ENCODE measurements at places on chromosomes 3 and 15. TPM values are rescaled to one million over a fixed set of nuclear protein-coding genes. Genes with fewer than 3 reads are reported as not detected.

The MITF gene
- polyA plus RNA-seq, result 10.1 TPM

The LRRC31 gene
- polyA plus RNA-seq, result not detected

The GOLGA8T gene
- polyA plus RNA-seq, result 0.80 TPM

The ATP13A5 gene
- 0.17 TPM for polyA plus RNA-seq

The SEMA5B gene
- polyA plus RNA-seq, result 24.8 TPM

The HGD gene
- 0.66 TPM for polyA plus RNA-seq

The SYNPR gene
- polyA plus RNA-seq, result not detected

The NLGN1 gene
- 1.9 TPM for polyA plus RNA-seq

The SERINC4 gene
- polyA plus RNA-seq, result 0.74 TPM

The SNX22 gene
- 0.67 TPM for polyA plus RNA-seq

The PRSS50 gene
- 0.14 TPM for polyA plus RNA-seq

The CCDC80 gene
- 131 TPM for polyA plus RNA-seq

The INSYN1 gene
- polyA plus RNA-seq, result 14.0 TPM

The TRIM69 gene
- 29.0 TPM for polyA plus RNA-seq

The LMAN1L gene
- polyA plus RNA-seq, result not detected

The MKRN3 gene
- polyA plus RNA-seq, result 3.8 TPM

The BHLHE40 gene
- 25.7 TPM for polyA plus RNA-seq

The BFSP2 gene
- polyA plus RNA-seq, result not detected

The POPDC2 gene
- 20.4 TPM for polyA plus RNA-seq

The GATA2 gene
- polyA plus RNA-seq, result 2.7 TPM

The PLIN1 gene
- polyA plus RNA-seq, result not detected

The SLC12A1 gene
- 0.60 TPM for polyA plus RNA-seq

The C3orf49 gene
- polyA plus RNA-seq, result 0.97 TPM

The NR2E3 gene
- not detected for polyA plus RNA-seq

The FBXO40 gene
- 1.9 TPM for polyA plus RNA-seq

The ISLR gene
- polyA plus RNA-seq, result 166 TPM

The PEX5L gene
- 0.23 TPM for polyA plus RNA-seq

The SH2D7 gene
- 0.15 TPM for polyA plus RNA-seq

The GOLGA6A gene
- not detected for polyA plus RNA-seq

The PDHB gene
- 65.7 TPM for polyA plus RNA-seq

The SEC22C gene
- 22.9 TPM for polyA plus RNA-seq

The CYP8B1 gene
- polyA plus RNA-seq, result 0.05 TPM

The CRTC3 gene
- polyA plus RNA-seq, result 37.5 TPM

The SLC7A14 gene
- polyA plus RNA-seq, result 0.36 TPM

The CPEB1 gene
- 0.36 TPM for polyA plus RNA-seq

The RETNLB gene
- polyA plus RNA-seq, result not detected

The BCL6 gene
- polyA plus RNA-seq, result 26.0 TPM

The GPR87 gene
- 5.0 TPM for polyA plus RNA-seq

The ITPKA gene
- polyA plus RNA-seq, result 0.23 TPM

The TTC21A gene
- 9.4 TPM for polyA plus RNA-seq

The STRC gene
- polyA plus RNA-seq, result 0.22 TPM

The TGFBR2 gene
- polyA plus RNA-seq, result 60.2 TPM

The CCDC39 gene
- 4.2 TPM for polyA plus RNA-seq

The CYP11A1 gene
- polyA plus RNA-seq, result 1.5 TPM

Measured in muscle of arm (tissue), 14 donors.